Hematopoietic multipotent progenitor cell treated with erythropoietin and hydrocortisone succinate and interleukin-3 and kit ligand, for 17 days (in vitro differentiated cells): ENCODE measurements at places on chromosomes 1 and 21.

DNA sequence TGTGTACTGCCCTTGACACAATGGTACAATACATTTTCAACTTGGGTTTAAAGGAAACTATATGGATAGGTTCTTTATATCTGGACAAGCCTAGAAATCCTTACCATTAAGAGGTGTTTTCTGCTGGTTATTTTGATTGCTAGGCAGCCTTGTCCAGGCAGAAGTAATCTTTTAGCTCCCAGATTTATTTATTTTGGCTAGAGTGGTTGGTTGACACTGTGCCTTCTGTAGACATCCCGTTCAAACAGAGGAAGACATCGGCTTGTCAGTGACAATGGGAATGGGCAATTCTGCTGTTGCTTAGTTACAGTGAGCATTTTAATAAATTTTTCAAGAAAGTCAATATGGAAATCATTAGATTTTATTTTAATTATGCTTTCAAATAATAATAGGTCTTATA, 138.8 kb downstream of the VPS13D start:
- no peak for DNase-seq

DNA sequence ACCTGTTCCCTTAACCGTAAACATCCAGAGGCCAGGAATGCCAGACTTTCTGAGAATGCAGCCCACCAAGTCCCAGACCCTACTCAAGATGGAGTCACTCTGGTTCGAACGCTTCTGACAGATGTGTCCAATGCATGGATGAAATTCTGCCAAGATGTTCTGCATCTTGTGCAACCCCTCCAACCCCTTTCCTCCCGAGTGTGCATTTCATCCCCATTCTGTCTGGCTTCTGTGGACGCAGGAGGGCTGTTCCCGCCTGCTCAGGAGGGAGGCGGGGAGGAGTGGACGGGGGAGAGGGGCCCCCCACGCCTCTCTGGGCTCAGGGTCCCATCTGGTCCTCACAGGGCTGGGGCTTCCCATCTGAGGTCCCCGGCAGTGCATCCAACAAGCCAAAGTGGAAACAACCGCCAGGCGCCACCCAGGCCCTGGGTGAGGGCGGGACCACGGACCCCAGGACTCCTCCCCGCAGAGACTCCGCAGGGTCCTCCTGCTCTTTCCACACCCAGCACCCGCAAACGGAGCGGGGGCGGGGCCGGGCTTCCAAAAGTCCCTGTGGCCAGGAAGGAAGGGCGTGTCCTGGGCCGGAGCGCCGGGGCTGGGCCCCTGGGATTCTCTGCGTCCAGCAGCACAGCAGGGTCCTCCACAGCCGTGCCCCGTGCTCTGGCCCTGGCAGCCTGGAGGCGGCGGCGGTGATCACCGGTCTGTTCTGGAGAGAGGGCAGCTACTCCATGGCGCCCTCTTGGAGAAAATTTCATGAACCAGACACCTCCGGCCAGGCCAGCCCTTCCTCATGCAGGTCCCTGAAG, 27.8 kb upstream of the SUMO3 start:
- peak; percentile 72 for DNase-seq

GRCh38 chr21:46099476-46099875, 1.6 kb downstream of the COL6A2 start:
- DNase-seq, result no peak

GRCh38 chr1:242455052-242455361, 69.5 kb downstream of the PLD5 start:
- no peak for DNase-seq

DNA sequence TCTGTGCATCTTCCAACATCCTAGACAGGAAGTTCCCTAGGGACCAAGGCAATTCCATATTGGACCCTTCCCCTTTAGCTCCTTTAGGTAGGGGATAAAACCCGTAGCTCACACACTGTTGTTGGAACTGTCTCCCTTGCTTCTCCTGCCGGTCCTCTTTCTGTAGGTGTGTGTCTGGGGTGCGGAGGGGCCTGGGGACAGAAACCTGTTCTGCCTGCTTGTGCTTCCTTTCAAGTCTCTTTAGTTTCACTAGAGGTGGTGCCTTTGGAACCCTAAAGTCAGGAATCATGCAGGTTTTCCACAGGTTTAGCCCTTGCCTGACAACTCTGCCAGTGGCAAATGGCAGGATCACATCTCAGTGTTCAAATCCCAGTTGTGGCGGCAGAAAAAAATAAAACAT, 74.6 kb upstream of the PTGFRN start:
- DNase-seq, result no peak

DNA sequence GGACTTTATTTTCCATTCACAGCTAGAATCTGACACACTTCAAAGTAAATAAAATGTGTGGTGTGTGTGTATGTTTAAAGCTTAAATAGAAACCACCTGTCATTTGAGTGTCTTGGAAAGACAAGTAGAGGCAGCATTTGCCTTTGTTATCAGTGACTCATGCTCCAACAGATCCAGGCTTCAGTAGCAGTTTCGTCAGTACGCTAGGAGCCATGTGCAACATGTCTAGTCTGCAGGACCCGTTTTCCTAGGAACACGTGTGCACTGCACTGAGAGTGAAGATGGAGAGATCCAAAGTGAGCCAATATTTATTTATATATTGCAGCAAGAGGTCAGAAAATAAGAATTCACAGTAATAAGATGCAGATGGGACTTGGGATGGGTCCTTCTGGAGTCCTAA, 41.8 kb downstream of the SGIP1 start:
- no peak for DNase-seq

DNA sequence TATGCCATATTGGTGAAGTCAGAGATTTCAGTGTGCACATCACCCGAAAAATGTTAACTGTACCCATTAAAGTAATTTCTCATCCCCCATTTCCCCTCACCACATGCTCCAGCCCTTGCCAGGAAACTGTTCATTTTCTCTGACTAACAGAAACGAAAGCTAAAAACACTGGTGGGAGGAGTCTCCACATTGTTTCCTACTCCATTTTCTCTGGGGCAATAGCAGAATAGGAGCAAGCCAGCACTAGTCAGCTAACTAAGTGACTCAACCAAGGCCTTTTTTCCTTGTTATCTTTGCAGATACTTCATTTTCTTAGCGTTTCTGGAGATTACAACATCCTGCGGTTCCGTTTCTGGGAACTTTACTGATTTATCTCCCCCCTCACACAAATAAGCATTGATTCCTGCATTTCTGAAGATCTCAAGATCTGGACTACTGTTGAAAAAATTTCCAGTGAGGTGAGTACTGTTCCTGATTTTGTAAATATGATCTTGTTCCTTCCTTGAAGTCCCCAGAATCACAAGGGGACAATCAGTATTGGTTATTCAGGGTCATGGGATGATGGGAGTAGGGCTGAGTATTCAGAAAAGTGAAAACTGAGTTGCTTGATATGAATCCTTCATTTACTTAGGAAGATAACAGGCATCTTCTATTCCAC, at the start of gene IFI16:
Gene IFI16 (plus strand): TSS at position 204 of the 658 bp plus-strand sequence. CDS start 4,774 bp downstream, outside the sequence.
- no peak for DNase-seq

DNA sequence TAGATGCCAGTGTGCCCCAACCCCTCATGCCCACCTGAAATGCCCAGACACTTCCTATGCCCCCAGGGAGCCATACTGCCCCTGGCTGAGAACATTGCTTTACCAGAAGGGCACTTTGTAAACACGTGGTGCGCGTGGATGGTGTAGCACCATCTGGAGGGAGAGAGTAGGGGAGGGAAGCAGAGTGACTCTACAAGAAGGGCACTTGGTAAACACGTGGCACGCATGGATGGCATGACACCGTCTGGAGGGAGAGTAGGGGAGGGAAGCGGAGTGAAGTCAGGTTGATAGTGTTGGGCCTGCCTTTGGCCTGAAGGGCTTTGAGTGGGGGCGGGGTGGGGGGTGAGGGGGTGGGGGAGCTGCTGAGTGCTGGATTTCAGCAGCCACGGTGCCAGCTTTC, 324.0 kb upstream of the VAMP3 start:
- no peak for DNase-seq

DNA sequence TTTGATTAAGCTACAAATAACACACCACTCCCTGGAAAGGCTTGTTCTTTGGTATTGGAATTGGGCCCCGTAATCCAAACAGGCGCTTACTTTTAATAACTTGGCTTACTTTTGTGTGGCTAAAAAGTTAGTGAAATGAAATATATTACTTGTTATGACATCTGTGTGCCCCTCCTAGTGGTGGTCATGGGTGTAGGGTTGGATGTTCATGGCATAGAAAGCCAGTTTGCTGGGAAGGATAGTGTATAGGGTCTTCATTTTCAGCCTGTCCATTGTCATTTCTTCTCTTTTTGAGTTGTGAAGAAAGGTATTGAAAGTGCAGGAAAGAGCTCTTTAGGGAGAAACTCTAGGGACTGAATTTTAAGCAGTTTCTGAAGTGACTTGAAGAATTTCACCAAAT, 5.9 kb downstream of the CDC14A start:
- peak; percentile 58 for DNase-seq

DNA sequence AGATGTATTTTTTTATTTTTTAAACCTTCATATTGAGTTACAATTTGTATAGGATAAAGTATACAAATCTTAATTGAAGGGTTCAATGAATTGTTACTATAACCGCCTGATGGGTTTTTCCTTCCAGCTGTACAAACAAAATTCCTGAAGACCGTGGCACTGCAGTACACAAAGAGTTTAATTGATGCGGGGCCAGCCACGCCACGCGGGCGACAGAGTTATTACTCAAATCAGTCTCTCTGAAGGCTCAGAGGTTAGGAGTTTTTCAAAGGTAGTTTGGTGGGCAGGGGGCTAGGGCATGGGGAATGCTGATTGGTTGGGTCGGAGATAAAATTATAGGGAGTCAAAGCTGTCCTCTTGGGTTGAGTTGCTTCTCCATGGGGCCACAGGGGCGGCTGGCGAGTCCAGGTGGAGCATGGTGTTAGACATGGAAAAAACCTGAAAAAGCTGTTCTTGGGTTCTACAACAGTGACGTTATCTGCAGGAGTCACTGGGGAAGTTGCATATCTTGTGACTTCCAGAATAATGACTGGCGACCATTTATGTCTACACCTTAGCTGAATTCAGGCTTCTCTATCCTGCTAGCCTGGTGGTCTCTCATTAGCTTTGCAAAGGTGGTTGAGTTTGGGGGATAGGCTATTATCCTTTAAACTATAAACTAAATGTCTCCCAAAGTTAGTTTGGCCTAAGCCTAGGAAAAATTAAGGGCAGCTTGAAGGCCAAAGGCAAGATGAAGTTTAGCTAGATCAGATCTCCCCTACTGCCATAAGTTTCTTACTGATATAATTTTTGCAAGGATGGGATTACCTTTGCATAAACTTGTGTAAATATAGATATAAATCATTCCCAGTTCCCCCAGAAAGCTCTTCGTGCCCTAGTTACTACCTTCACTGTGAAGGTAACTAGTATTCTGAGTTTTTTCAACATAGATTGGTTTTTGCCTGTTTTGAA, 13.0 kb upstream of the TMEM9 start:
- no peak for DNase-seq

GRCh38 chr1:241143765-241144442, 213.1 kb downstream of the RGS7 start:
- no peak for DNase-seq

- DNase-seq, result no peak
Observed at GRCh38 chr21:17572431-17572830, 40.3 kb downstream of the BTG3 start.

DNA sequence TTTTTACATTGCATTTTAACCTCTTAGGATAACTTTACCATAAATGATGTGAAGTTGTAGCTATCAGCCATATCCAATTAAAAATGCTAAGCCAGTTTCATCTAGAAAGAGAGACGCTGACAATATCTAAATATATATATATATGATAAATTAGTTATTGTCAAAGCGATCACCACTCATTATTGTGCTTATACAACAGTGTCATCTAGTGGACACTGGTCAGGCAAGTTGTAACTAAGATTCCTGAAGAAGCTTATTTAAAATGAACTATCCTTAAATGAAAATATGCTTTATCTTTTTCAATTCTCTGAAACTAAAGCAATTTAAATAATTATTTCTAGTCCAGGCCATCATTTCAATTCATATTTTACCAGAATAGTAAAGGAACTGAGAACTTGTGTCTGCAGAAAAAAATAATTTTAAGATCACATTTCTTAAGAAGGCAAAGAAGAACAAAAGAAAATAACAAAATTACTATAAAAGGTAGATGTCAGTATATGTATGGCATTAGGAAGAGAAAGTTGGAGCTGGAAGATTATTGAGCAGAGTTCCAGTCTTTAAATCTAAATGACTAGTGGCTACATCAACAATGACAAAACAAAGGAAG, 193.3 kb upstream of the SNX7 start:
- DNase-seq, result no peak

GRCh38 chr1:77632216-77632615, 50.2 kb downstream of the ZZZ3 start:
- DNase-seq, result no peak

GRCh38 chr21:28763809-28764418, 228.8 kb downstream of the LTN1 start:
- DNase-seq, result no peak

DNA sequence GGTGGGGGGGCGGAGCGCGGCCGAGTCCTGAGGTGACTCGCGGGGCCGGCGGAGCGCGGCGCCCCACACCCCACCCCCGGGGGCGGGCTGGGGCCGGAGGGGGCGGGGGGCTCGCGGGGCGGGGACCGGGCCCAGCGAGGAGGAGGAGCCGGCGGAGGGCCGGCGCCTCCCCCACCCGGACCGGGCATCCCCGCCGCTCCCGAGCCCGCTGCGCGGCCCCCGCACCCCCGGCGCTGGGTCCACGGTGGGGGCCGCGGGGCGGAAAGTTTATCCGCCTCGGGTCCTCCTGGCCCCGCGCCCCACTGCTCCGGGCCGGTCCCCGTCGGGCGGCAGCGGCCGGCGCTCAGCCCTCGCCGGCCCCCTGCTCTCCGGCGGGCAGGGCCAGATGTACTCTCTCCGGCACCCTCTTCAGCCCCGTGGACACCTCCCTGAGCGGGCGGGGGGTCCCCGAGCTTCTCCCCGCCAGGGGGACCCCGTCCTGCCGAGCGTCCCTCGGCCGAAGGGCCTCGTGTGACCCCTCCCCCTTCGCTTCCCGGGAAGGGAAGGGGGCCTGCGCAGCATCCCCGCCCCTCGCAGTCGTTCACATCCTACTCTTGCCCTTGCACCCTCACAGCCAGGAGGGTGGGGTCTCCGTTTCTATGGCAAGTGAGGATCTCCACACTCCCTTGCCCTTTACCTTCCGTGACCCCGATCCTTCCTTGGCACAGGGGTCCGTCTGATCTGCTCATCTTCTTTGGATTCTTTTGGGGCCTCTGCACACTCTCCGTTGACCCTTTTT, 663 bp downstream of the CAMTA1 start:
- peak; percentile 49 for DNase-seq

DNA sequence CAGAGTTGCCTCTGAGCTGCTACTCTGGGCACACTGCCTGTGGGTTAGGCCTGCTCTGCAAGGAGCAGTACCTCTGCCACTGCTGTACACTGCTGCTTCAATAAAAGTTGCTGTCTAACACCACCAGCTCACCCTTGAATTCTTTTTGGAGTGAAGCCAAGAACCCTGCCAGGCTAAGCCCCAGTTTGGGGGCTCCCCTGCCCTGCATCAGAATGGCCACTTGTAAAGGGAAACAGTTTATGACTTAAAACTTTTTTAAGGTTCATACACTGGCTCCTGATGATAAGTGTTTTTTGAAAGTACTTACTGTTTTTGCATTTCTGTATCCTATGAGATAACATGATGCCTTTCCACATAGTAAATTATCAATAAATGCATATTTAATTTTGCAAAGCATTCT, 310.0 kb downstream of the LMO4 start:
- no peak for DNase-seq
